ENCODE measurements at places on chromosomes 7 and 10. TPM values are rescaled to one million over a fixed set of nuclear protein-coding genes. Genes with fewer than 3 reads are reported as not detected.
A peak's percentile ranks its signal among the peaks of the same experiment; 100 is the strongest.

The TRIP6 gene
- 7.5 TPM for total RNA-seq

The NPSR1 gene
- not detected for total RNA-seq

DNA sequence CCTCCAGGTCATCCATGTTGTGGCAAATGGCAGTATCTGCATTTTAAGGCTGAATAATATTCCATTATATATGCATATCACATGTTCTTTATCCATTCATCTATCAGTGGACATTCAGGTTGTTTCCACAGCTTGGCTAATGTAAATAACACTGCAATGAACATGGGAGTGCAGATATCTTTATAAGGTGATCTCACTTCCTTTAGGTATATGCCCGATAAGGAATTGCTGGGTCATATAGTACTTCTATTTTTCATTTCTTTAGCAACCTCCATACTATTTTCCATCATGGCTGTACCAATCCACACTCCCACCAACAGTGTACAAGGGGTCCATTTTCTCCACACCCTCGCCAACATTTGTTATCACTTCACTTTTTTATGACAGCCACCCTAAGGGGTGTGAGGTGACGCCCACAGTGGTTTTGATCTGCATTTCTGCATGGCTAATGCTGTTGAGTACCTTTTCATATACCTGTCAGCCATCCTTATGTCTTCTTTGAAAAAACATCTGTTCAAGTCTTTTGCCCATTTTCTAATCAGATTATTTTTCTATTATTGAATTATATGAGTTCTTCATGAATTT is 18.9 kb downstream of the ABI1 start:
- H3K4me3 ChIP-seq: no peak overlapping the region
- no peaks in the 10 kb centered on the region for H3K27me3 ChIP-seq
- no peak overlapping the region for H3K27ac ChIP-seq
- peaks cover 31% of the 10 kb centered on the region for H3K4me1 ChIP-seq

DNA sequence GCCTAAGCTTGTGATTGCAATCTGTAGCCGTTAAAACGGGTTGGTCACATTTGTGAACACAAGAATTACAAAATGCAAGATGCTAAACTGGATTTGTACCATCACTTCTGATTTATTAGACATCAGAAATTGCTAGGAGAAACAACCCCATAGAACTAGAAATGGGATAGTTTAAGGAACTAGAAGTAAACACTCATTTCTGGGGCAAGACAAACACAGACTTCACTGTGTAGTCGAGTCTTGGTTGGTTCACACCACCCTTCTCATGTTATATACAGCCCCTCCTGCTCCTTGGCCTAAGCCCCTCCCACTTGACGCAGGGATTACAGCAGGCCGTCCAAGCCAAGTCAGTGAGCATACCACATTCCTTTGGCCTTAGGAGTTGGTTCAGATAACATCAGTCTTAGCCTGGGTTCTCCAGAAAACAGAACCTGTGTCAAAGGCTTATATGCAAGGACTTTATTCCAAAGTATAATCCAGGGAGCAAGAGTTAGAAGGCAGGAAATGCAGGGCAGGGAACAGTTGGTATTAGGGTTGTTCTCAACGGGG is 2.0 kb upstream of the NRAP start:
- peak; percentile 81 for DNase-seq
- H3K27ac ChIP-seq: peak overlapping the region; percentile 98
- H3K4me3 ChIP-seq: peak overlapping the region; percentile 37
- H3K36me3 ChIP-seq: no peaks in the 10 kb centered on the region

- H3K36me3 ChIP-seq: no peaks in the 10 kb centered on the region
- DNase-seq: no peak
- H3K27ac ChIP-seq: no peak overlapping the region
- H3K27me3 ChIP-seq: no peaks in the 10 kb centered on the region
Observed at GRCh38 chr7:95469848-95470247, 15.9 kb upstream of the ASB4 start.

- H3K36me3 ChIP-seq: no peaks in the 10 kb centered on the region
- H3K27ac ChIP-seq: peak overlapping the region; percentile 23
- H3K4me3 ChIP-seq: no peak overlapping the region
- H3K4me1 ChIP-seq: no peaks in the 10 kb centered on the region
- no peaks in the 10 kb centered on the region for H3K27me3 ChIP-seq
Observed at GRCh38 chr10:119331061-119331460, 123.7 kb downstream of the GRK5 start.

DNA sequence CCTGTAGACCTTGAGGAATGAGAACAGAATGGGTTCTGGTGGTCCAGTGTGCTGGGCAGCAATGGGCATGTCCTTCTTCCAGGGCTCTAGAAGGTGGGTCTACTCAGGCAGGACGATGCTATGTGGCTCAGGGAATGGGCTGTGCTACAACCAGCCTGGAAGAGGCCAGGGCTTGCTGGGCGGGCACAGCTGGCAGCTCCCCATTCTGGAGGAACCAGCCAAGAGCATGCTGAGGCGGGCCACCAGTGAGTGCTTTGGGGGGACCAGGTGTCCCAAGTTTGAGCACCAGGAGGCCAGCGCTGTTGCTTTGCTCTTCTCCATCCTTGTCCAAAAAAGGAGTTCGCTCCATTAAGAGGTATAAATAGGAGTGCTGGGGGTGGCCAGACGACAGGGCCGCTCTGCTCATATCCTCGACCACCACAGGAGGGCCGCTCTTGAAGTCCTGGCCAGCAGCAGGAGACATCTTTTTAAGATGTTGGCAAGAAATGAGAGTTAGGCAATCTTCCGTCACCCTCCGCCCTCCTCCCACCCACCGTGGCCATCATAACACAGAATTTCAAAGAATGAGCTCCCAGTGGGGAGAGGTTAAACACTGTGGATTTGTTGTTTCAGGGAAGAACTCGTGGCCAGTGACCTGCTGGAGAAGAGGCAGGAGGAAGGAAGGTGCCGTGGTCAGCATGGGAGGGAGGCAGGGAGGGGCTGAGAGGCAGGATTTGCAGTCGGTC is 141.3 kb downstream of the GRK5 start:
- H3K36me3 ChIP-seq: no peaks in the 10 kb centered on the region
- no peaks in the 10 kb centered on the region for H3K27me3 ChIP-seq
- H3K27ac ChIP-seq: peak overlapping the region; percentile 9
